ENCODE measurements at places on chromosomes 2 and 18.
A peak's percentile ranks its signal among the peaks of the same experiment; 100 is the strongest.

DNA sequence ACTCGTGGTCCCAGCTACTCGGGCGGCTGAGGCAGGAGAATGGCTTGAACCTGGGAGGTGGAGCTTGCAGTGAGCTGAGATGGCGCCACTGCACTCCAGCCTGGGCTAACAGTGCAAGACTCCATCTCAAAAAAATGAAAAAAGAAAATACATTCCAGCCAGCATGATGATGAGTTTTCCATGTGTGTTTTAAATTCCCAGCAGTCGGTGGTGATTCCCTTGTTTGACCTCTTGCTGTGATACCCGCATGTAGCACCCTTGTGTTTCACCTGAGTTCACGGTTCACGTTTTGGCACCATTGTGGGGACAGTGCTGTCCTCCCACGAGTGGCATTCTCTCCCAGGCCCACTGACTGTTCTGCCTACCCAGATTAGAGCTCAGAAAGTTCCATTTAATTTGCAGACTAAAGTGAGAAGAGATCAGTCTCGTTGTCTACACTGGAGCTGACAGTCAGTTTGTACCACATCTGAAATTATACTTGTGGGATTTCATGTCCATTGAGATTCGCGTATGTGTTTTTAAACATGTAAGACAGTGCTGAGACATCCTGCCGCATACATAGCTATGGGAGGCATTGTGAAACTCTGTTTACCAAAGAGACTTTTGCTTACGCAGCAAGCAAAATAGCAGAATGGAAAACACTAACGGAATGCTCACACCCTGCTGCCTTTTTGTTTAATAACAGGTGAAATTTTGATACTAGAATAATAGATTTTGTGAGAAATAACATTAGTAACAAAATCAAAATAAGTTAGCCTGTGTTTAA lies 157.1 kb downstream of the GBX2 start:
- DNase-seq: no peak

DNA sequence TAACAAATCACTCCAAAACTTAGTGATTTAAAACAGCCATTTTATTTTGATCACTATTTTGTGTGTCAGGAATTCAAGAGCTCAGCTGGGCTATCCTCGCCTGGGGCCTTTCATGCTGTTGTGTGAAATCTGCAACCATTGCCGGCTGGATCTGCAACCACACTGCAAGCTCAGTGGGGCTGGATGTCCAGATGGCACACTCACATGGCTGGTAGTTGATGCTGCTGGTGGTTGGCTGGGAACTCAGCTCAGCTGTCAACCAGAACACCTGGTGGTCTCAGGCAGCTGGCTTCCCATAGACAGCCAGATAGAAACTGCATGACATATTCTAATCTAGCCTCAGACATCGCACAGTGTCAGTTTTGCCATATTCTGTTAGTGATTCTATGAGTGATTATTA lies 30.6 kb upstream of the AP1S3 start:
- peak; percentile 55 for DNase-seq

DNA sequence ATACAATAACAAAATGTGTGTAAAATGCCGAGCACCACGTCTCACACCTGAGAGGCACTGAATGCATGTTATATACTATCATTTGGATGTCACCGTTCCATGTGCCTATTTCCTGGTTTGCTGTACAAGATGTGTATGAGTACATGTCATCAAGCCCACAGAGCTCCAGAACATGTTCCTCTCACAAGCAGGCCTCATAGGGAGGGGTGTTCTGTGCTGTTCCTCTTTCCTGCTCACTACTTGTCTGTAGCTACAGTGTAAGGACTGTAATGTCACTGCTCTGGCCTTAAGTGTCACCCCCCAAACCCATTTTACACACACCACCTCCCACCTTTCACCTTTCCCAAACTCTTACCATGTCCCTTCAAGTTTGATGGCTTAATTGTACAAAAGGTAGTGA lies 1.8 kb downstream of the AFF3 start:
- DNase-seq: peak; percentile 90

GRCh38 chr2:37457401-37457901 lies 113.0 kb downstream of the QPCT start:
- no peak for DNase-seq

DNA sequence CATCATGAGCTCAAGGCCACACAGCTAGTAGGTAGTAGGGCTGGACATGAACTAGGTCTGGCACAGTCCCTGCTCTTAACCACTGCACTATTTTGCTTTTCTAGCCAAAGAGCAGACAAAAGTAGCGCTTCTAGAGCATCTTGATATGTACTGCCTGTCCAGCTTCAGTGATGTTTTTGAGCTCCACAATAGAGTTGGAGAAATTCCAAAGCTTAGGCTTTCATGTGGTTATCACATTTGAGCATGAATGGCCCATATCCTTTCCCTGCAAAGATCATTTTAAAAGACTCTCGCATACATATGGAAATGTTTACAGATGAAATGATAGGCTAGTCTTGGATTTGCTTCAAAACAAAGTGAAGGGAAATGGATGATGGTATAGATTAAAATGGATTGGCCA lies 128.7 kb downstream of the MAP3K20 start:
- no peak for DNase-seq

DNA sequence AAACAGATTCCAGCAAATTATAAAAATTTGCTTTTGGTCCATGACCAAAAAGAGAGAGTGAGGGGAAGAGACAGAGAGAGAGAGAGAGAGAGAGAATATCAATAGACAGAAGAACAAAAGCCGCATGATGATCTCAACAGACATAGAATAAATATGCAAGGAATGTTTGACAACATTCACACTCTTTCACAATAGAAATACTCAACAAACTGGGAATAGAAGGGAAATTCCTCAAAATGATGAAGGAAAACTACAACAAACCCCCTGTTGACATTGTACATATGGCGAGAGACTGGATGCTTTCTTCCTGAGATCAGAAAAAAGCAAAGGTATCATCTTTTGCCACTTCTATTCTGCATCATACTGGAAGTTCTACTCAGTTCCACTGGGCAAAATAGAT lies 309.7 kb downstream of the RAD51AP2 start:
- no peak for DNase-seq

GRCh38 chr2:114488841-114489530 lies 46.5 kb downstream of the DPP10 start:
- DNase-seq: no peak

DNA sequence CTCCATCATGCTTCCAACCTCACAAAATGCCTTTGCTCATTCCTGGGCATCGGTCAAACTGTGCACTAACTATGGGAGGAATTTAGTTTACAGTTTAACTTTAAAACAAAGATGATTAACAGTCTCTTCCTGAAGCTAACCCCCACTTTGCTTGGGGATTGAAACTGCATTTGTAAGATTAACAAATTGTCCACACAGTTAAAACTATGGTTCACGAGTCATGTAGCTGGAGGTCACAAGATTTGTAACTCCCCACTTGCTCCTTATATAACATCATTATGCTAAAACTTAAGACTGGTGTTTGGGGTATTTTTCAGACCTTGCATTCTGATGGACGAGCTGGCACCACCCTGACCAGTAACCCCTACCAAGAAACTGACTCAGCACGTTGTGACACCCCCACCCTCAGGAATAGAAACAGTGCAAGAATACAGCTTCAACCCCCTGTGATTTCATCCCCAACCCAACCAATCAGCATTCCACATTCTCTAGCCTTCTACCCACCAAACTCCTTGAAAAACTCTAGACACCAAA lies 252.3 kb downstream of the MBD5 start:
- no peak for DNase-seq

- no peak for DNase-seq
Observed at GRCh38 chr2:174327841-174328113, 7.0 kb upstream of the SP9 start.

DNA sequence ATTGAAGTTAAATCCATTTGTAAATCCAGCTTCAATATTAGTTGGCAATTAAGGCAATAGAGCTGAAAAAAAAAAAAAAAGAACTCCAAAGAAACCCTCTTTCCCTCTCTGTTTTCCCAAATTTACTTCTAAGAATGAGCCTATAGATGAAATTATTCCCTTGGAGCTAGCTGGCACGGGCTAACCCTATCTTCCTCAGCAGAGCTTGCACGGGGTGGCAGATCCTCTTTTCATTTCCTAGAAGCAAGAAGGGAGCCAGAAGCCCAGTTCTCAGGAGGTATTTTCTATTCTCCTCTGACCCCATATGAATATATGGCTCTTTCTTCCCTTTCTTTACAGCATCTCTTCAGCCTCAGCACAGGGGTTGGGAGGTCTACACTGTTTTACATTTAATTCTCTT lies 426.0 kb downstream of the TGIF1 start:
- DNase-seq: peak; percentile 55

DNA sequence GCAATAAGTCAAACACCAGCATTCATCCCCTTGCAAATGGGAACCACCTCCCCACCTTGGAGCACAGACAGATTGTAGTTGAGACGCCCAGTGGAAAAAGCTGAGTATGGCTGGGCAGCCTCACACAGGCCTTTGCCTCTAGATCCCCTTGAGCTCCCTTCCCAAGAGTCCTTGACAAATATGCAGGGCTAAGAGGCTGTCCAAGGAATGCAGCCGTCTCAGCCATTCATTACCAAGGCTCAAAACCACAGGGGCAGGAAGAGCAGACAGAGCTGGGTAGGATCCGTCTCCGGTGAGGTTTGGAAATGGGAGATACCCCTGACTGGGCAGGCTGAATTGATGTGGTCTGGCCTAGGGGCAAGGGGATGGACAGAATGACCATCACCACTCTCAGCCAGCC lies 557.1 kb downstream of the TNS1 start:
- DNase-seq: no peak

DNA sequence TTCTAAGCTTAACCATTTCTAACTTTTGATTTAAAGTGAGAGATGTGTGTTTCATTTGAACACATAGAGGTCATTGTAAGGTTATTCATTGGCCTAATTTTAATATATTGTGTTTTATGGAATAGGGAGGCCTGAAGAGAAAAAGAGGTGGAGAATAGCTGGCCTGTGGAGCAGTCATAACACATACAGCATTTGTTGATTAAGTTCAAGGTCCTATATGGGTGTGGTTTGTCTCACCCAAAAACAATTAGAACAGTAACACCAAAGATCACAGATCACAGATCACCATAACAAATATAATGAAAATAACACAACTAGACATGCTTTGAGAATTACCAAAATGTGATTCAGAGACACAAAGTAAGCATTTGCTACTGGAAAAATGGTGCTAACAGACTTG lies 252.4 kb upstream of the SPOPL start:
- DNase-seq: no peak

DNA sequence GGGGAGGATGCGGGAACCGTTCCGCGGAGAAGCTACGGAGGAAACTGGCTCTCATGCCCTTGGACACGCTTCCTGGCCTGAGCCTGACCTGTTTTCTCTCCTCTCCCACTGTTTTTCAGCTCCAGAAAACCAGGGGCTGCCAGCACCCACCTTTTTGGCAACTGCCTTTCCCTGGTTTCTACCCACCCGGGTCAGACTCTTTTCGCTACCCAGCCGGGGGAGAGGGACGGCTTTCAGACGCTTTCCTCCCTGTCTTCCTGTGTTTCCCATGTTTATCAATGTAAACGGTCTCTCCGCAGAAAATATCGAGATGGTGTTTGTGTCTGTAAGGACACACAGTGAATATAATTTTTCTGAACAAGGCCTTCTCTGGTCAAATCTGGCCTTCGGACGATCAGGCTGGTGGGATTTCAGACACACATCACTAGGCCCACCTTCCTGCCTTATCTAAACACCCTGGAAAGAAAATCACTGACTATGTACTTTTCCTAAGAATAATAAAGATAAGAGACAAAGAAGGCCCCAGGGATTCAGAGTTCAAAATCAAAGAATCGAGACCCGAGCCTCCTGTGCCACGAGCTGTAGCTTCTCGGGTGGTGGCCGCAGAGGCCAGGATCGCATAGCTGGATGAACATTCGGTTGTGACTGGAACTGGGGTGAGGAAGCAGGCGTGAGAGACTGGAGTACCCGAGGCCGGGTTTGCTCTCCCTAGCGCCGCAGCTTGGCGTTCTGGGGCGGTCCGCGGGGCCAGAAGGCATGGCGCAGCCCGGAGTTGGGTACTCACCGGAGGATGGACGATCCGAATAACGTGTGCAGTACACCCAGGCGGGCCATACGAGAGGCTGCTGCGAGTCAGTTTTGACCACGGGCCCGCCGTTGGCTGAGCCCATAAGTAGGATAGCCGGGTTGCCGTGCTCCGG lies 1.7 kb downstream of the EN1 start:
- DNase-seq: no peak

- DNase-seq: no peak
Observed at GRCh38 chr2:56077359-56077915, 106.4 kb upstream of the CCDC85A start.
